CD4-positive, CD25-positive, alpha-beta regulatory T cell (primary cell): ENCODE measurements at places on chromosomes 4 and X. TPM values are rescaled to one million over a fixed set of nuclear protein-coding genes. Genes with fewer than 3 reads are reported as not detected.

DNA sequence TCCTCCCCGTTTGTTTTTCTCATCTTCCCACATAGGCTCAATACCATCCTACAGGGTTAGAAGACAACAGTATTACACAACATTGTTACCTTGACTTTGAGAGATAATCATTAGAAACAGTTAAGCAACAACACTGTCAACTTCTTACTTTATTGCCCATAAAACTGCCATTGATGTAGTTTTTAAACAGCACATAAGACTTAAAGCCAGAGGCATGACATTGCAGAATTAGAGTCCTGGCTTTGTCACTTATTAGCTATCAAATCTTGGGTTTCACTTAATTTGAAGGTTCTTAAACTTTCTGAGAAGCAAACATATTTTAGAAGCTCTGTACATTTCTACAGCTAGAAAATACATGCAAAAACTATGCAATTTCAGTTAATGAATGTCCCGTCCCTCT lies 41.8 kb downstream of the EIF4E start:
- H3K4me3 ChIP-seq = no peak overlapping the region
- peaks cover 68% of the 10 kb centered on the region for H3K36me3 ChIP-seq
- no peak for DNase-seq
- H3K4me1 ChIP-seq = no peaks in the 10 kb centered on the region

DNA sequence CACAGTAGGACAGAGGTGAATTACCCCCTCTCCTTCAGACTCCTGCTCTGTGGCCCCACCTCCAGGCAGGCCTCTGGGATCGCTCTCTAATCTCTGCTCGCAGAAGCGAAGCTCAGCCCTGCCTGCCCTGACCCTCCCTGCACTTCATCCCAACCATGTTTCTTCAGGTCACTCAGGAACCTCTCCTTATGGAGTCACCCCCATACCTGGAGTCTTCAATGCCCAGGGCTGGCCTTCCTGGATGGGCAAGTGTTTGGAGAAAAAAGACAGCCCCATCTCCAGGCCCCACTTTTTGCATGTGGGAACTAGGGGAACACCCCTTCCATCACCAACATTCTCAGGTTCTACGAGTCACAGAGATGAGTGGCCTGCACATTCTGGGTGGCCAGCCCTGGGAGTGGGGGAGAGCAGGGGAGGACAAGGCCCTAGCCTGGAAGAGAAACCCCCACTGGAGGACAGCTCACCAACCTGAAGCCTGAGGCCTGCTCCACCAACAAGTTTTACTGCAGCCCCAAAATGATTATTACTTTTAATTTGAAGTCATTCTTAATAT lies 90.8 kb downstream of the PPP2R2C start:
- H3K4me1 ChIP-seq = no peaks in the 10 kb centered on the region
- DNase-seq = no peak

DNA sequence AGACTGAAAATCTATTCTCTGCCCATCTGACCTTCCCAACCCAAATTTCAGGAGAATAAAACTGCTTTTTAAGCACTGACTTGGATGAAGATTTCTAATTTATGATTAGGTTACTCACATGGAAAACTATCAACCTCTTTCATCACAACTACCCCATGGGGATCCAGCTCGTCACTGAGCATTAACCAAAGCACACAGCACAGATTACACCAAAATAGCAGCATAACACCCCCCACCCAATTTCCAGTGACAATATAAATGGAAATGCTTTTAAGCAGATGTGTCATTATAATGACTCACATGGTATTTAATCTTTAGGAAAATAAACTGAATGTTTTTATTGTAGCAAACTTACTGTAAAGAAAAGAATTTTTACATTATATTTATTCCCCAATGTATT lies 9.7 kb downstream of the SERTM2 start:
- no peaks in the 10 kb centered on the region for H3K36me3 ChIP-seq

- H3K4me1 ChIP-seq = no peaks in the 10 kb centered on the region
- H3K27me3 ChIP-seq = peaks cover 3% of the 10 kb centered on the region
- H3K36me3 ChIP-seq = no peaks in the 10 kb centered on the region
- no peak for DNase-seq
- H3K27ac ChIP-seq = no peak overlapping the region
These were observed 9.3 kb upstream of the MAOA start for GRCh38 chrX:43646800-43647199.

The BEX1 gene
- 0.64 TPM for total RNA-seq

The UPF3B gene
- total RNA-seq = 10.5 TPM
